ENCODE measurements at places on chromosomes 16 and 17.

- DNase-seq, result no peak
Observed at GRCh38 chr17:52158450-52159042, at the start of gene CA10. Gene CA10, minus strand, starts transcription at chr17:52158714.

- no peak for DNase-seq
Observed at GRCh38 chr16:49471038-49471727, 97.6 kb downstream of the C16orf78 start.

DNA sequence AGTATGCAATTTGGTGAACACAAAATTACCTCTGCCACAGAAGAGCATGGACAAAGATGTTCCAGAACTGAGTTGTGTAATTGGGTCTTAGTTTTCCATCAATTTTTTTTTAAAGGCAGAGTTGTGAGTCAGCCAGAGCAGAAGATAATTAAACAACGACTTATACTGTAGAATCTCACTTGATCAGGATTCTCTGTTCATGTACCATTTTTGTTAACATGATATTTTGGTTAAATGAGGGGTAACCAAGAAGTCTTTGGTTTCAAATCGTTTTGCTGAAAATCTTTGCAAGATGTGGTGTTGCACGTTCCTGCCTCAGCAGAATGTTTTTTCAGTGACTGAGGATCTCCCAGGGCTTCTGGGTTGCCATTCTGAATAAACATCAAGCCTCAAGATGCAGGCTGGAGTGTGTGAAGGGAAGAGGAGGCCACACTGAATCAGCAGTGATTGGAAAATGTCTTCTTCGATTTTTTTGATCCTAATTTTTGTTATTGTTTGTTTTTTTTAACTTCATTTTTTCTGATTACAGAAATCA, 232.6 kb upstream of the IRX3 start:
- DNase-seq, result no peak

- DNase-seq, result no peak
Observed at GRCh38 chr16:1343428-1344242, 8.0 kb downstream of the TSR3 start.

DNA sequence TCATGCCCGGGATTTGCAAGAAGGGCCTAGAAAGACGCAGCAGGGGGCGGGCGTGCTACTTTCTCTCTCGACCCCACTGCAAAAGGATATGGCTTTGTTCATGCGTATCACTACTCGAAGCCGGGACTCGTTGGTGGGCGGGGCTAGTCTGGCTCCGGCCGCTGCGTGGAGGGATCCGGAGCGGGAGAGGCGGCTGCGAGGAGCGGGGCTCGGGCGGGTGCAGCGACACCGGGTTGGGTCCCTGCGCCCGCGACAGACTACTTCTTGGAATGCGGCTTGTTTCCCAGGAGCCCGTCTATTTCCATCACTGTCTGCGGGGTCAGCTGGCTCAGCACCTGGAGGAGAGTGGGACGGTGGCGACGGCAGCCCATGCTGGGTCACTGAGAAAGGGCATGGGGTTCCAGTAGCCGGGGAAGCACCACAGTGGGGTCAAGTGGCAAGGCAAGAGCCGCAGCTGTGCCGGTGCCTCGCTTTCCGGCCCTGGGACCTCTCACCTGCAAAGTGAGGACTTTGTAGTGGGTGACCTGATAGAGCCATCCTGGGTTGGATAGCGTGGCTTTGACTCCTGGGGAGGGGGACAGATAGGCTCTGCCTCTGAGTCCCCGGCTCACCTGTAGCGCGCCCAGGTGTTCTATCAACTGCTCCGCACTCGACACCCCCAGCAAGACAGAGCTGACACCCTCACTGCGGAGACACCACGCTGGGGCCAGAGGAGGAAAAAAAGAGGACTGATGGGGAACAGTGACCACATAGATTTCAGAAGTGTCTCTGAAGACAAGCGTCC, 6.6 kb downstream of the KCNAB3 start:
- DNase-seq, result peak; percentile 41

- DNase-seq, result no peak
Observed at GRCh38 chr16:1208239-1208830, 16.7 kb downstream of the TPSG1 start.

DNA sequence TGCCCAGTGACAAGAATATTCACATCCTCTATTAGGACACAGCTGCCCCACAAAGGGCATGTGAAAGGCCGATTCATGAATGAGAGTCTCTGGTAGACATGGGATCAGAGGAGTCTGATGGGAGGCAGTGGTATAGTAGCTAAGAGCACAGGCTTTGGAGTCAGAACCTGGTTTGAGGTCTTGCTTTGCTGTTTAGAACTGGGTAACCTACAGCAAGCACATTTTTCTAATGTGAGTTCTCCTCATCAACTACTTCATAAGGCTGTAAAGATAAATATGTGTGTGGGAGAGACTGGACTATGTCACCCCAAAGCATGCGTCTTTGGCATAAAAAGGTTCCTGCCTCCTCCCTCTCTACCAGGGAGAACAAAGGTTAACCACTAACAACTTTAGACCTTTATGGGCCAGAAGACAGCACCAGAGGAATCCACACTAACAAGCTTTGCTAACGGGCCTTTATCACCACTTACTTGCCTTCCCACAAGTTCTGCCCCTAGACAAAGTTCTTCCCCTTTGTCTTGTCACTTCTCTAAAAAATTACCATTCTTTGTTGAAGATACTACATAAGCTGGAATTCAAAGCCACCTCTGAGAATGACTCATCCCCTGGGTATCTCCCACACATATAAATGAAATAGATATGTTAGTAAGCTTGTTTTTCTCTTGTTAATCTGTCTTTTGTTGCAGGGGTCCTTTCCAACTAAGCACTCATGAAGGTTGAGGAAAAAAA, 21.1 kb downstream of the CDR2 start:
- no peak for DNase-seq

- peak; percentile 51 for DNase-seq
Observed at GRCh38 chr16:89633064-89633631, 19.7 kb downstream of the DPEP1 start.

DNA sequence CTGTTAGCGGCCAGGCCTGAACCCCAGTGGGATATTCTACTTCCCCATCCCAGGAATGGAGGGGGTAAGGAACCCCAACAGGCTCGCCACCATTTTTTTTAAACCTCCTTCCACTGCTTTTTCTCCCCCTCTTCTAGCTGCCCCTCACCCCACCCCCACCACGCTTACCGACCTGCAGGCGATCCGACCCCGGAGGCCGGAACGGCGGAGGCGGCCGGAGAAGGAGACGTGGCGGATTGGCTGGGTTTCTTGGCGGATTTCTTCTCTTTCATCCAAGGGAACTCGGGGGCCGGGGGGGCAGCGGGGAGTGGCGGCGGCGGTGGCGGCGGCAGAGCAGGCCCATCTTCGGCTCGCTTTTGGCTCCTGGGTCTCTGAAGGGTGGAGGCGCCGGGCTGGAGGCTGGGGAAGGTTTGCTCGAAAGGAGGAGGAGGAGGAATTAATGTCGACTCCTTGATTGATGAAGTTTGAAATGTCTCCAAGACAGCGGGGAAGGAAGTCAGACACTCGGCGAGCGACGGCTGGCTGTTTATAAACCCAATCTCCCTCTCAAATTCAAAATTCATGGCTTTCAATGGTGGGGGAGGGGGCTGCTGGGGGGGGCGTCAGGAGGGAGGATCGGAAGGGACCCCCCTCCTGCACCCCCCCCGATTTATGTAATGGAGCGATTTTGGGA, 424 bp downstream of the HOXB2 start:
- DNase-seq, result no peak

DNA sequence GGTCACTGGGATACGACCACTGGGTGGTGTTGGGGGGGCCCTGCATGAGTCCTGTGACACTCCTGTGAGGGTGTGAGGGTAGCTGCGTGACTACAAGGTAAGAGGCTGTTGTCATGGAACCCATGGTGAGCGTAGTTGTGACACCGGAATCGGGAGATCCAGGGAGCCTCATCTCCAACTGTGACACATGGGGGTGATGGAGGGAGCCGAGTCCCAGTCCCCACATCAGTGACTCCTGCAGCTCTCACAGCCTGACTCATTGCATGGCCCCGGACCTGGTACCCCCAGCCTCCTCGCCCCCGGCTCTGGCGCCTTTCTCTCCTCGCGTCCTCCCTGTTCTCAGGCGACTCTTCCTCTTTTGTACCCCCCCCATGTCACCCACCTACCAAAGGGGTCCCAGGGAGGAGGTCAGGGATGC, 14.2 kb downstream of the CDH16 start:
- DNase-seq, result no peak

GRCh38 chr16:53821487-53821886, 117.5 kb downstream of the FTO start:
- DNase-seq, result no peak

GRCh38 chr17:42659079-42659931, at the start of gene TUBG2:
Gene TUBG2, plus strand, starts transcription at chr17:42659284. Its CDS starts 220 bp downstream, at chr17:42659504.
- DNase-seq, result no peak

- DNase-seq, result peak; percentile 67
Observed at GRCh38 chr16:55662644-55663031, 6.8 kb downstream of the SLC6A2 start.

GRCh38 chr16:78310196-78310595, 210.7 kb downstream of the WWOX start:
- DNase-seq, result no peak

DNA sequence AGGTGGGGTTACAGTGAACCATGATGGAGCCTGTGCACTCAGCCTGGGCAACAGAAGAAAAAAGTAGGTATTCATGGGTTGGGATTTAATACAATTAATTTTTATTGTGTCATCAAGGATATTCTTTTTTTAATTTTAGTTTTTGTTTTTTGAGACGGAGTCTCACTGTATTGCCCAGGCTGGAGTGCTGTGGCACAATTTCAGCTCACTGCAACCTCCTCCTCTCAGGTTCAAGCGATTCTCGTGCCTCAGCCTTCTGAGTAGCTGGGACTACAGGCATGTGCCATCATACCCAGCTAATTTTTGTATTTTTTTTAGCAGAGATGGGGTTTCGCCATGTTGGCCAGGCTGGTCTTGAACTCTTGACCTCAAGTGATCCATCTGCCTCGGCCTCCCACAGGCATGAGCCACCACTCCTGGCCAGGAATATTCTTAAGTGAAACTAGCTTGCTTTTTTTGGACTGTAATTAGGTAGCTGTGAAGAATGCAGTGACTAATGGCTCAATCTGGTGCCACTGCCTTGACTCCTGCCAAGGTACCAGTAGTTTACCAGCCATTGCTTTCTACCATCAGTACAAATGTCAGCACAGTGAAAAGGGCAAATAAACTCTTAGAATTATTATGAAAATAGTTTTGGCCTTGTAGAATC, 4.8 kb downstream of the PPM1D start:
- peak; percentile 20 for DNase-seq

DNA sequence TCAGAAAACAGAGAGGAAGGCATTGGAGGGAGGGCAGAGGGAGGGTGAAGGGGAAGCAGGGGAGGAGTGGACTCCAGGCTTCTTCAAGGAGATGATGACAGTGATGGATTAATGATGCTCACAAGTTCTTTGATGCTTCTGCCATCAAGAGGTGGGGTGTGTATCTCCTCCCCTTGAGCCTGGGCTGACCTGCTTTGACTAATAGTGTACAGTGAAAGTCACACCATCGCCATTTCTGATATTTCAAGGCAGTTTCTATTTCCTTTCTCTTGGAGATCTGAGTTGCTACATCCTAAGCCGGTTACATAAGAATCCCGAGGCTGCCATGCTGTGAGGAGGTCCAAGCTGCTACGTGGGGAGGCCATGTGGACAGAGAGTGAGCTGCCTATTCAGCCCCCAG, 312.5 kb downstream of the MAF start:
- no peak for DNase-seq

GRCh38 chr16:79329166-79329521, 271.4 kb downstream of the MAF start:
- no peak for DNase-seq

DNA sequence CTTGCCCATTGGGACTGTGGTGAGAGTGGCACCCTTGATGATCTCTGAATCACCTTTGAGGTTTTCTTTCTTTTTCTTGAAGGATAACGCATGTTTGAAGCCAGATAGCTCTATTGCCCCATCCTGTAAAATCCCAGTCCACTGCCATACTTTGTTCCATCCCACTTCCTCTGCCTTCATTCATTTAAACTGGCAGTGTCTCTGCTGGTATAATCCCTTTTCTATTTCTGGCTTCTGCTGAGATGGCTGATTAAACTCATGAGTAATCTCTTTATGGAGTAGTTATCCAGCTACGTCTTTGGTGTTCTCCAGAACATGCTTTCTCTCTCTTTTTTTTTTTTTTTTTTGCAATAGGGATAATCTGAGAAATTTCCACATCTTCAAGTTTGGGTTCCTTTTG, 656.5 kb upstream of the SALL1 start:
- DNase-seq, result no peak

DNA sequence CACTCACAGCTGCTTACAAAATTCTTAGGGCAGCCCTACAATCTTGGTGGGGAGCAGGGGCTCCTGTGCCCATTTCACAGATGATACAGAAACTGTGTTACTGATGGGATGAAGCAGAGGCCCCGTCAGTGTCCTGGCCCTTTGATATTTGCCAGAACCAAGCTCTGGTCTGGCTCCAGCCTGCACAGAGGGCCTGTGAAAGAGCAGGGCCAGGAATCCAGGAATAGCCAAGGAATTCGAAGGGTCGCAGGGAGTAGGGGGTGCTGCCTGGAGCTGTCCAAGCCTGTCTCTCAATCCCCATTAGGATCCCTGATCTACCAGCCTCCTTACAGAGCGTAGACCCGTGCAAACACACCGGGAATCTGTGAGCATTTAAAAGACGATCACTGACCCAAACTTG, 86.3 kb upstream of the RCVRN start:
- no peak for DNase-seq

DNA sequence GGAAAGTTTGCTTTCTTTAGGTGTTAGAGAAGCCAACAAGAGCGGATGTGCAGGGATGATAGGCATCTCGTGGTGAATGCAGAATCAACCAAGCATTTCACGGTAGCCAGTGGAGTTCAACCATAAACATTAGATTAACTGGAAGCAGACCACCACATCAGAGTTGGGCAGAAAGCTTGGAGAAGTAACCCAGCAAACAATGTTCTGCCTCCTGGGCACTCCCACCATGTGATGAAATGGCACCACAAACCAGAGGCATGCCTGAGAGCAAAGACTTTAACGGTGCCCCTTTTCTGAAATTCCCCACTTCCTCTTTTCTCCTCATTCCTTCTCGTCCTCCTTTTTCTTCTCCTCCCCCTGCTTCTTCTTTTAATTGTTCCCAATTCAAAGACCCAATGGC, 193.5 kb upstream of the ANKFN1 start:
- DNase-seq, result no peak

GRCh38 chr16:73176577-73177013, 128.7 kb upstream of the ZFHX3 start:
- peak; percentile 62 for DNase-seq

DNA sequence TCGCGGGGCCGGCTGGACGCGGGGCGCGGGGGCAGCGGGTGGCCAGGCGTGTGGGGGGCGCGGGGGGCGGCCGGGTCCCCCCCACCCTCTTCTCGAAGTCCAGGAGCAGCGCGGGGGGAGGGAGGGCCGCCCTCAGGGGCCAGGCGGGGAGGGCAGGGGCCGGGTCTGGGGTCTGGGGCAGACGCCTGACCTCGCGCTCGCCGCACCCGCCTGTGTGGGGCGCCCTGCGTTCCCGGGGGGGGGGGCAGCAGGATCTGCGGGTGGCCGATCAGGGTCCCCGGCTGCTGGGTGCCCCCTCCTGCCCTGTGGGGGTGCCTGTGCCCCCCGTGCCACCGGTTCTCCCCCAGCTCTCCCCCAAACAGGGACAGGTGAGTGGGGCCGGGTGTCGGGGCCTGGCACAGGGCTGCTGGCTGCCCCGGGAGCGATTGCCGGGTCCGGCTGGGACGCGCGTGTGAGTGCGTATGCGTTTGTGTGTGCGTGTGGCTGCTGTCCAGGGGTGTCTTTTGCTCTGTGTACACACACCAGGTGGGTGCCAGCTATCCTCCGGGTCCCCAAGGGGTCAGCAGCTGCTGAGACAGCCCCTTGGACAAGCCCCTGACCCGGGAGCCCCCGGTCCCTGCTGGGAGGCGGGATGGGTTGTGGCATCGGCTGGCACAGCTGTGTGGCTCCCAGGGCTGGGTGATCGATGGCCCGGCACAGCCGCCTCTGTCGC, 663 bp downstream of the PRR35 start:
- DNase-seq, result no peak

GRCh38 chr17:70107441-70107840, 32.4 kb downstream of the KCNJ16 start:
- no peak for DNase-seq
